ENCODE measurements at places on chromosomes 3 and 15.

DNA sequence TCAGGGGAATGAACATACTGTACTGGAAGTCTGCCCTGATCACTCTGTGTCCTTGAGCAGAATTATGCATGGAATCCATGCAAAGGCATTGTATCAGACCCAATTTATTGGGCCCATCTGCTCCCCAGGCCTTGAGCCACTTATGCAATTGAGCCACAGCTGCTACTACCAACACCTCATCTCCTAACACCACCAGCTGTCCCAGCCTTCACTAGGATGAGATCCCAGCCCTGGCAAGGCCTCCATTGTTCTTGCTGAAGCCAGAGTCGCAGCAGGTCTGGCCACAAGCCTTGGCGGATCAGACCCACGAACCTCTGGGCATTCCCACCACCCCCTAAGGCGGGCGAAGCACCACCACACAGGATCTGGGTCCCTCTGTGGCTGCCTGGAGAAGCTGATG is 9.2 kb upstream of the NME9 start:
- DNase-seq: no peak

DNA sequence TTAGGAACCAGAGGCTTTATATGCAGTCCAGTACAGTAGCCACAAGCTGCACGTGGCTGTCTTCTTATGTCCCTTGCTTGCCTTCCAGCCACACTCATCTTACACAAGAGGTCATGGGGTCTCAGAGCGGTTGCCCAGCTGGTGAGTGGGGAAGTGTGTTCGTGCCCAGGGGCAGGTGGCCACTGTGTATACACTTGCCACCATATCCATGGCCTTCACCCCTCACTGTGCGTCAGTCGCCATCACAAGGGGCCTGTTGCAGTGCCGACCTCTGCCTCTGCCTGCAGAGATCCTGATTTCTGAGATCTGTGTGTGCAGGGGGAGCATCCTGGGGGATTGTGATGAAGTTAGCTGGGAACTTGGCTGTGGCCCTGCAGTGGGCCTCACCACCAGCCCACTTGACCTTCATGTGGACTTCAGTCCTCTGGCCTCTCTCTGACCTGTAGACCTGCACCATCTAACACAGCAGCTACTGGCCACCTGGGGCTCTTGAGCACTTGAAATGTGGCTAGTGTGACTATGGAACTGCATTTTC is 43.1 kb upstream of the SACM1L start:
- no peak for DNase-seq

- DNase-seq: no peak
These were observed 16.1 kb upstream of the RAD54L2 start for GRCh38 chr3:51522273-51522962.

DNA sequence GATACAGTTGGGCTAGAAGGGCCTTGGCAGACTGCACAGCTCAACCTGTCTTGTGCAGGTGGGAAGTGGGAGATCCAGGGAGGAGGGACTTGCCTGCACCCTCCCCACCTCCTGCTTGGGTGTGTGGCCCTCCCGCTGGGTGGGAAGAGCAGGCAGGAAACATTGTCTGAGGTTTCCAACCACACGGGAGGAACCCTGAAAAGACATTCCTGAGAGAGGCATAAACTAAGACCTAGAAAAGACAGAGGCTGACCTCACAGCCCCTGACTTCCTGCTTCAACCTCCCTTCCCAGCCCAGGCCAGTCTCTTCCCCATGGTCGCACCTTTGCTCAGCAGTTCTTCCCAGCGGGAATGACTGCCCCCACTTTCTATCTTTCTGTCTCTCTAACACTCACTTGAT is 46.3 kb upstream of the INSYN1 start:
- DNase-seq: no peak

GRCh38 chr3:122415104-122415744 is 638 bp downstream of the WDR5B start:
- DNase-seq: peak; percentile 15

DNA sequence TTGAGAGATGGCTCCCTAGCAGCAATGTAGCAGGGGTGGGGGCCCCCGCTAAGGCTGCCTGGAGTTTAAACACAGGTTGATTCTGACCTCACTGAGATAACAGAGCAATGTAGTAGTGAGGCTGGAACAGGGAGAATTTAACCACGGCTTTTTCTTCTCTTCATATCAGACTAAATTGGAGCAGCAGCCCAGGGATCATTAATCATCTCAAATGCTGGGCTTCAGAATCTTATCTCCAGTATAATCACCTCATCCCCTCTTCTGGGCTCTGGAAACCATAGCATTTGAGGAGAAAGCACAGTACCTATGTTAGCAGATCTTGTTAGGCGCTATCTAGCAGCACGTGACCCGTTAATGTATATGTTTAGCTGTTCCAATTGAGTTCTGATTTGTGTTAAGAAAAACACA is 25.4 kb upstream of the DET1 start:
- DNase-seq: no peak

GRCh38 chr15:56040081-56041035 is 46.9 kb upstream of the NEDD4 start:
- DNase-seq: no peak

DNA sequence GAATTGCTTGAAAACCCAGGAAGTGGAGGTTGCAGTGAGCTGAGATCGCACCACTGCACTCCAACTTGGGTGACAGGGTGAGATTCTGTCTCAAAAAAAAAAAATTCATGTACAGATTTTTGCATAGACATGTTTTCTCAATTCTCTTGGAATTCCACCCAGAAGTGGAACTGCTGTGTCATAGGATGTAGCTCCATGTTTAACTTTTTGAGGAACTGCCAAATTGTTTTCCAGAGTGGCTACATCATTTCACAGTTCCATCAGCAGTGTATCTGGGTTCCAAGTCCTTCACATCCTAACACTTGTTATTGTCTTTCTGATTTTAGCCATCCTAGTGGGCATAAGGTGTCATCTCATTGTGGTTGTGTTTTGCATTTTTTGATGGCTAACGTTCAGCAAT is 9.9 kb downstream of the CAPN7 start:
- DNase-seq: no peak

GRCh38 chr15:88193415-88193814 is 63.1 kb downstream of the NTRK3 start:
- DNase-seq: no peak

GRCh38 chr3:100993309-100993708 is at the start of gene ABI3BP:
Gene ABI3BP (minus strand): TSS chr3:100993421. CDS start chr3:100993384, 37 bp downstream.
- no peak for DNase-seq

GRCh38 chr15:32855942-32856341 is 138.1 kb downstream of the GREM1 start:
- no peak for DNase-seq

GRCh38 chr15:67468416-67468815 is 52.5 kb upstream of the C15orf61 start:
- DNase-seq: no peak

DNA sequence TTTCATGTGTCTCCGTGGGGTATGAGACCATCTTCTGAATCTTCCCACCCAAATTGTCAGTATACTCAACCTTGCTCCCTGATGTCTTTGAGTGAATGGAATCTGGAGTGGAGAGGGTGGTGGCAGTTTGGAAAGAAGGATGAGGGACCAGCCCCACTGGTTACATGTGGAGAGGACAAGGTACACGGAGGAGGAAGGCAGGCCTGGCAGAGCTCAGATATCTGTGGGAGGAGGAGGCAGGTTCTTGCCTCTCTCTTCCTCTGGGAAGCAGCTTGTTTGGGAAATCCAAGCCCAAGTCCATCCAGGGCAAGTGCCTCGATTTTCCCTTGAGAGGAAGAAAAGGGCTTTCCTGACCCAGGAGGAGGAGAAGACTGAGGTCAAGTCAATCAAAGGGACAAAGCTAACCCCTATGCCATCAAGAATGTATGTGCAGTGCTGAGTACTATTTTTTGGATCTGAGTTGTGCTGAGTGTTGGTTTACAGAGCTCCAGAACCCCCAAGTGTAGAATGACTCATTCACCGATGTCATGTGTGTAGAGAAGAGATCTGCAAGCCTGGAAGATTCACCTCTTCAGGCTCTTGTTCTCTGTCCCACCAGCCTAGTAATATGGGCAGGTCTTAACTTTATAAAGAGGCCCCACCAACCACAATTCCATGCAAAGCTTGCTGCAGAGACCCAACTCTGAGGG is 19.8 kb upstream of the LOXL1 start:
- DNase-seq: no peak

DNA sequence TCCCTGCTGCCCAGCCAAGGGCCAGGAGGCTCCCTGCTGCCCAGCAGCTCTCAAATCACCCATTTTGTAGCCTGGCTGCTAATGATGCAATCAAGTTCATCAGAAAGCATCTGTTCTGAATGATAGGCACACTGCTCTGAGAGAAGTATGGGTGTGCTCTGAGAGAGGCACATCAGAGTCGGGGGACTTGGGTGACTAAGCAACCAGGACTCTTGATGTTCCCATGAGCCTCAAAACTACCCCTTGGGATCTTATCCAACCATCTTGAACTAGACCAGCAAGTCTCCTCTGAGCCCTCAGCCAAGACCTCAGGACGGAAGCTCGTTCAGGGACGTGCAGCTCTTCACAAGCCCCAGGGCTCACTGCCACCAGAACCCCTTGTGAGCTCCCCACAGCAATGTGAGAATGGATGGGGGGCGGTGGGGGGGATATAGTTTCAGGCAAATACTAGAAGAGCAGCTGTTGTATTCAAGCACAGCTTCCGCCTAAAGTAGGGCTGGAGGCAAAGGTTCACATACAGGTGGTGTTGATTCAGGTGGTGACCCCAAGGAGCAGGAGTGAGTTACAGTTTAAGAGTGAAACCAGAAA is 52.2 kb upstream of the HES1 start:
- DNase-seq: no peak

DNA sequence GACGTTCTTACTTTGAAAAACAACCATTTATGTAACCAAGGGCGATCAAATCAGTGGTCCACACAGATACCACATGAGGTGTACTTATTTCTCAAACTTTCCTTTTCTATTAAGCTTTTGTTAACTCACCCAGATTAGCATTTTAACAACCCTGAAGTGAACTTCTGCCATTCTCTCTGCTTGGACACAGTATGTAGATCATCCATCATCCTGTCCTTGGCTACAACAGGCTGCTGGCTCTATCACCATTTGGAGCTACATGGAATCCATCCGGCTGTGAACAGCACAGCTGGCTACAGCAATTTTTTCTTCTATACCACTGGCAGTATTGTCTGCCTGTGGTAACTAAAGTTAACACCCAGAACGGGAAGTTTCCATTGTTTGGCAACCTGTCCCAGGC is 4.4 kb downstream of the SEMA6D start:
- DNase-seq: no peak

- DNase-seq: no peak
These were observed 75.5 kb downstream of the DCLK3 start for GRCh38 chr3:36688815-36689214.

DNA sequence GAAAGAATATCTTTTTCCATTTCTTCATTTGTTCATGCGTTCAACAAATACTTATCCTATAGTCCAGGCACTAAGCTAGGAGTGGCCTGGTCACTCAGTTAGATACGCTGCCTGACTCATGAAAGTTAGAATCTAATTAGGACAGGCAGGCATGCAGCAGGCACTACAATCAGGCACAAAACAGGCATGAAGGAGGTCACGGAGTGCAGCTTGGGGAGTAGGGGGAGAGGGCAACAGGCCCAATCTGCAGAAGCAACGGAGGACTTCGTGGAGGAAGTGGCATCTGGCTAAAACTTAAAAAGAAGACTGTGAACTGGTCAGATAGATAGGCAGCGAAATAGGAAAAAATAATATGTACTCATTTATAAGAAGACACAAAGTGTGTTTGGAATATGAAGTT is 420.9 kb downstream of the MAGI1 start:
- no peak for DNase-seq

DNA sequence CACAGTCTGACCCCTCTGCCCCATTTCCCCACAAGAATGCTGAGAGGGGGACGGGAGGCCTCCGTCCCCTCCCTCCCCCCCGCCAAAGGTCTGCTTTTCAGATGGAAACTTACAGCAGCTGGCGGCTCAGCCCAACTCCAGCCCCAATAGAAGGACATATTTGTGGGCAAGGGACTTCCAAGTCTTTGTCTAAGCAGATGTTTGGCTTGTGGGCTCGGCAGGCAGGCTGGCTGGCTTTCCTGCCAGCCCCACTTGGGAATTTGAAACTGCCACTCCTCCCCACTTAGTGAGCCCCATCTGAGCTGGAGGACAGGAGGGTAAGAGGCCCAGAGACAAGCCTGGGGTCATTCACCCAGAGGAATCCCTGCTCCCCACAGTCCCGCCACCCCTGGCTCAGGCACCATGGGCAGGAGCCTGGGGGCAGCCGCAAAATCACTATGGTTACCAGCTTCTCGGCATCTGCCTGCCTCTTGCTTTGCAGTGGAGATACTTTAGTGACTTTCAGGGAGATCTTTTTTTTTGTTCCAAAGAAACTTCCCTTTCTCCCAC is 53.6 kb downstream of the LMCD1 start:
- DNase-seq: no peak

DNA sequence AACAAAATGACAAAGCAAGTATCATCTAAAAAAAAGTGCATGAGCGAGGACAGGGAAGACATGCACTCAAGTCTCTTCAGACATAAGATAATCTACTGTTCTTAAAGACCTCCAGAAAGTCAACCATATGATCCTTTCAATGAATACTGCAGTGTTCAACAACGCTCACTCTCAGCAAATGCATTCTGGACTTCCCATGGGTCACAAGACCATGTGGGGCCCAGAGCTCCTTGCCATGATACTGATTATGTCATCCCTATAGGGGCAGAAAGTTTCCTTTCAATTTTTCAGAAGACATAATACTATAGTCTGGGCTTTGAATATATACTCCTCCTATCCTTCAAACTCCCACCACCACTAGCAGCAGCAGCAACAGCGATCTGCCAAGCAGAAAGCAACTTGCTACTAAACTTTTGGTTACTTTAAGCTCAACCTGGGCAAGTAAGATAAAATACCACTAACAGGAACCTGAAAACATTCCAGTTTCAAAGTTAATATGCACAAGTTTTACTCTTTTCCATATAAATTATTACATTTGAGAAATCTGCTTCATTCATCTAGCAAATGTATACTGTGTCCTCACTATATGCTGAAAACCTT is 143.5 kb downstream of the ADAM10 start:
- no peak for DNase-seq

DNA sequence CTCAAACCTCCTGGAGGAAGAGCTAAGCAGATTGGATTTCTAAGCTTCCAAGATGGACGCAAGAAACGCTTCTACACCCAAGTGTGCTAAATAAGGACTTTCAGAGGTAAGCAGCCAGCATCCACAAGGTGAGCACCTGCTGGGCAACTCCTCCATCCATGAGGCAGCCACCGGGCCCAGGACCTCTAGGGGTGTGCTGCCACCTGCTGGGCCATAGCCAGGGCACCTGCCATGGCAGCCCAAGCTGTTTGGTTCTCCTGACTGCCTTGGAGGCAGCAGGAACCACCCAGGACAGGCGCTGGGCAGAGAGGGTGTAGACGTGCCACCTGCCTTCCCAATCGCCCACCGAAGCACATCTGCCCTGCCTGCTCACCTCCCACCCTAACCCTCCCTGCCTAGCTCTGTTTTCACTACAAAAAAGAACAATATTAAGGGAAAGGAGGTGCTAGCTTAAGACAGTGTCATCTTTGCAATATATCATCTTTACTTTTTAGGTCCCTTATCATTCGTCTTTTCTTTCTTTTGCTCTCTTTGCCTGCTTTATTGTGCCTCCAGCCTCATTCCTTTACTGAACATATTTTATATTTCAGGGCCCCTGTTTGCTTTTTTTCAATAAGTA is 12.9 kb downstream of the C15orf62 start:
- peak; percentile 62 for DNase-seq
